Temporal lobe (tissue), 4 donors: ENCODE measurements at places on chromosomes 5 and 9. TPM values are rescaled to one million over a fixed set of nuclear protein-coding genes. Genes with fewer than 3 reads are reported as not detected.

The JAKMIP2 gene
- total RNA-seq, result 49.7 TPM

The BSPRY gene
- 0.25 TPM for total RNA-seq

The TEK gene
- 6.1 TPM for total RNA-seq

The CLPTM1L gene
- 79.2 TPM for total RNA-seq

The PCDHB8 gene
- total RNA-seq, result 4.9 TPM

The NPDC1 gene
- total RNA-seq, result 24.6 TPM

The SFXN1 gene
- 41.1 TPM for total RNA-seq

The RACK1 gene
- total RNA-seq, result 1,272 TPM

The STPG3 gene
- not detected for total RNA-seq

The LCN1 gene
- not detected for total RNA-seq

The GARIN3 gene
- not detected for total RNA-seq

The TTLL11 gene
- 13.3 TPM for total RNA-seq

The CARTPT gene
- 0.74 TPM for total RNA-seq

The ADAMTS12 gene
- total RNA-seq, result 2.0 TPM
